ENCODE measurements at places on chromosomes 12 and 14.
A peak's percentile ranks its signal among the peaks of the same experiment; 100 is the strongest.

DNA sequence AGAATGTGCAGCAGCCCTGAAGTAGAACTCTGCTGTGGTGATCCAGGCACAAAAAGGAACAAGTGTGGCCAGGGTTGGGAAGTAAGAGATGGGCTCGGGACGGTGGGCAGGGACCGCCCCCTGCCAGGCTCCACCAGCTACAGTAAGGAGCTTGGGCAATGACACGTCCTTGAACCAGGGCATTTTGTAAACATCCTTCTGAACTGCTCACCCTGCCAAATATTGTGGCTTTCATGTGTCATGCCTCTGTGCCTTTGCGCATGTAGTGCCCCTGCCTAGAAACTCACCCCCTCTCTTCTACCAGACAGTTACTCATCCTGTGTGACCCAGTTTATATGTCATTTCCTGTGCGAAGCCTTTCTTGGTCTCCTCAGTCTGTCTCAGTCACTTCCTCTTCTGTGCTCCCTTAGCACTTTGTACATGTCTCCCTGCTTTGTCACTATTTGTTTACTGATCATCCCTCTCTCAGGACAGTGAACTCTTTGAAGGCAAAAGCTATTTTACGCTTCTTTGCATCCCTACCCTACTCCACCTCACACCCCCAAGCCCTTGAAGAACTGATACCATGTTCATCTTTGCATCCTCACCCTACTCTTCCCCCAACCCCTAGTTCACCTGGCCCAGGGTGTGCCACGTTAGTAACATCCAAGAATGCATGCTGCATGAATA is 108.9 kb upstream of the PLEKHG7 start:
- peak; percentile 95 for DNase-seq

GRCh38 chr14:95069547-95069946 is 87.8 kb downstream of the DICER1 start:
- DNase-seq: no peak

DNA sequence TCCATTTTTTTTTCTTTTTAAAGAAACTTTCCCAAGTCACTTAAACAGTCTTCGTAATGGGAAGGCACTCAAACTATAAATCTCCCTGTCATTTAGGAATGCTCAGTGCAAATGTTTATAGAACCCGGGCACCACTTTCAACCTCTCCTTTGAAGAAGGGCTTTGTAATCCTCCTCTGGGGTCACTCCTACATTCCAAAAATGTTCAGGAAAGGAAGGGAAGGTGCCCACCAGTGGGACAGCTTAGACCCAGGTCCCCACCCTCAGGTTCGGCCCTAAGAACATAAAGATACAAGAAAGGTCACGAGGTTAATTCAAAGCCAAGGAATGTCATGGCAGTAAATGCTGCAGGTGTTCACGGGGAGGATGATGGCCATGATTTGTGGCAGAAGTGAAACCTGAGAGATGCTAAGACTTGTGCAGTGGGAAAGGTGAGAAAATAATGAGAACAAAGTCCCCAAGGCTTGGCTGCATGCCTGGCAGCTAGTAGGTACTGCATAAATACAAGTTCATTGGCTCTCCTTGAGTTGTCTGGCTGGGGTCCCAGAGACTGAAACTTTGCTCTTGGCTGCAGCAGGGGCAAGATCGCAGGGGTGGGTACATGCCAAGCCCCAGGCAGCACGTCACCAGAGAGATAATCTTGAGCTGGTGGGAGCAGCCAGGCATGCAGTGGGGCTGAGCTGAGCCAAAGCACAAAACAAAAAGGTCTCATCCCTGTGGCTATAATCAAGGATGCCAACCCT is 21.1 kb downstream of the KRT18 start:
- DNase-seq: no peak

GRCh38 chr12:108043750-108044533 is 85.1 kb upstream of the WSCD2 start:
- no peak for DNase-seq

- DNase-seq: no peak
Observed at GRCh38 chr12:98939350-98939749, 294.3 kb downstream of the APAF1 start.

DNA sequence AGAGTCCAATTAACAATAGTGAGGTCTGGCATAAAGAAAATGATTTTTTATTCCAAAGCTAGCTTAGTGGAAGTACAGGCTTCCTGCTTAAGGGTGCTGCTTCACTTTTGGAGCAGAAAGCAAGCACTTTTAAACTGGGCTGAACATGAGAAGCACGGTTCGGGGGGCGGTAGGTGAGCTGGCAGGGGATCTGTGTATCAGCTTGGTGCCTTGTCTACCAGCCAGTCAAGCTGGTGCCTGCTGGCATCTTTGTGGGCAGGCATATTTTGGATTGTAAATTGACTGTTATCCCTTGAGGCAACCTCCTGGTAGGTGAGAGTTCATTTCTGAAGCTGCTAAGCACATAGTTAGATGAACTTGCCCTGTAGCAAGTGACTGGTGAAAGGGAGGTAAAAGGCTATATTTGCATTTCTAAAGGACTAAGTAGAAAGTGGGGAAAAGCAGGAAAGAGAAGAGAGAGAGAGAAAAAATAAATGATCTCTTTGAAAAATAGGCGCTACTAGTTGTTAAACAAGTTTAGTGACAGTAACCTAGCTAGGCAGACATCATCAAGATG is 121.1 kb upstream of the SYT10 start:
- no peak for DNase-seq

- DNase-seq: no peak
Observed at GRCh38 chr12:132275110-132275531, 54.3 kb downstream of the GALNT9 start.

GRCh38 chr12:77724367-77724957 is 106.2 kb upstream of the NAV3 start:
- peak; percentile 5 for DNase-seq

GRCh38 chr12:111850526-111850925 is 8.5 kb downstream of the MAPKAPK5 start:
- no peak for DNase-seq

DNA sequence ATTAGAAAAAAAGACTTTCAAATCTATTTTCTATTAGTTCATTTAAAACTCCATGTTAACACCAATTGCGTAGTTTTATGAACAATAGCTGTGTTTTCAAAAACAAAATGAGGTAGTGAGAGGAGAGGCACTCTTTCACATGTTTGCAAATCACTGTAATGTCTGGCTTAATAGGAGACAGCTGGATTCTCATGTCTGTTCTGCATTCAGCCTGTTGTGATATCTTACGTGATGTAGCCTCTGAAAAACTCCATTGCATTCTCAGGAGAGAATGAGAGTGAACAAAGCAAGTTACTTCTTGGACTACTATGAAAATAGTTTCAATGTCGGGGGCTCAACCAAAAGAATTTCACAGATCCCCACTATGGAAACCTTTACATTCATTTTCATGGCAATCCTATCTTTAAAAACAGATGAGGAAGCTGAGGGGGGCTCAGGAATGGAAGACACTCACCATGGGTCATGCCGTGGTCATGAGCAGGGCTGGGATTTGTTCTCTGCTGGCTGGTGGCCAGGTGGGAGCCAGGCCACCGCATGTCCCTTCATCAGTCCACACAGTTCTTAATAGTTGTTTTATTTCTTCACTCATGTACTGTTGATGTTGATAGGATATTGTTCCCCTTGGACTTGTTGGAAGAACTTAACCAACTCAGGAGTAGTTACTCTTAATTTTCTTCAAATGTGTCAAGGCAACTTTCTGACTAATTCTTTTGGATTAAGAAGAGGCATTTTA is 346.2 kb upstream of the FAR2 start:
- DNase-seq: no peak

- DNase-seq: no peak
Observed at GRCh38 chr14:93078870-93079269, 36.9 kb downstream of the ITPK1 start.

All from MV-4-11 (cell line).